ENCODE measurements at places on chromosomes 1 and 21.

DNA sequence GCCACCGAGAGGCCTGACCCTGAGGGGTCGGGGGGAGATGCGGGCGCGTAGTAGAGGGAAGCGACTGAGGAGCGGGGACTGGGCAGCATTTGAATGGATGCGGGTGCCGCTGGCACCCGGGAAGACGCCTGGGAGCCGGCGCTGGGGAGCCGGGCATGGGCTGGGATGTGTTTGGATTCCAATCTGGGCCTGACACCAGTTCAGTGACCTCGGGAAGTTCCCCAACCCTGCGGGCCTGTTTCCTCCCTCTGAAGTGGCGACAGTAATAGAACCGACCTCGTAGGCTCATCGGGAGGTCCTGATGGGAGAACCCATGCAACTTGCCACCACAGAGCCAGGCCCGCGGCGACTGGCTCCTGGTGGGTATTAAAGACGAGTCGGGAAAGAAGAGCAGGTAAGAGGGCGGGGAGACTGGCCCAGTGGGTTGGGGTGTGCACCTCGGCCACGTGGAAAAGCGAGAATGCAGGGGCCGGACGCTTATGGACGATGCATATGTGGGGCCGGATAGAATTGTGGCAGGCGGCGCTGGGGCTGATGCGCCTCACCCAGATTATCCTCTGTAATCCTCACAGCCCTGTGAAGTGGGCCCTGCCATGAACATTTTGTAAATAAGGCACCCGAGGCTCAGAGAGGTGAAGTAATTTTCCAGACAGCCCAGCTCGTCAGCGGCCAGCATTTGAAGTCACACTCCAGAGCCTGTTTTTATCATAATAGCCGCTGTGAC is 105.8 kb downstream of the SLC16A1 start:
- DNase-seq: no peak

- DNase-seq: no peak
Observed at GRCh38 chr1:11144570-11145256, 44.4 kb upstream of the ANGPTL7 start.

DNA sequence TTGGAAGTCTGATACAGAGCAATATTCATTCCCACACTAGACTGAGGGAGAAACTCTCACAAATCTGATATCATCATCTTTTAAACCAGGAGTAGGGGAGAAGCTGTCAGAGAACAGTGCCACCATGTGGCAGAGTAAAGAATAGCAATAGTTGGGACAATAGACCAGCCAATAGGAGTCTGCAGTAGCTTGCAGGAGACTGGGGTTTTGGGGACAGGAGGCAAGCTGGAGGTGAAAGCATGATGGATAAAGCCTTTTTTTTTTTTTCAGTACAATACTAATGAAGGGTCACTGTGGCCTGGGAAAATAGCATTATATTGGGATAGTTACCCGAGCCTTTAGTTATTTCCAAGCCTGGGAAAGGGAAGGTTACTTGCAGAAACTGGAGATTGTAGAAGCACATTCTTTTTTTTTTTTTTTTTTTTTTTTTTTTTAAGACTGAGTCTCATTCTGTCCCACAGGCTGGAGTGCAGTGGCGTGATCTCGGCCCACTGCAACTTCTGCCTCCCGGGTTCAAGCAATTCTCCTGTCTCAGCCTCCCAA is 120.7 kb downstream of the S1PR1 start:
- DNase-seq: peak; percentile 71

DNA sequence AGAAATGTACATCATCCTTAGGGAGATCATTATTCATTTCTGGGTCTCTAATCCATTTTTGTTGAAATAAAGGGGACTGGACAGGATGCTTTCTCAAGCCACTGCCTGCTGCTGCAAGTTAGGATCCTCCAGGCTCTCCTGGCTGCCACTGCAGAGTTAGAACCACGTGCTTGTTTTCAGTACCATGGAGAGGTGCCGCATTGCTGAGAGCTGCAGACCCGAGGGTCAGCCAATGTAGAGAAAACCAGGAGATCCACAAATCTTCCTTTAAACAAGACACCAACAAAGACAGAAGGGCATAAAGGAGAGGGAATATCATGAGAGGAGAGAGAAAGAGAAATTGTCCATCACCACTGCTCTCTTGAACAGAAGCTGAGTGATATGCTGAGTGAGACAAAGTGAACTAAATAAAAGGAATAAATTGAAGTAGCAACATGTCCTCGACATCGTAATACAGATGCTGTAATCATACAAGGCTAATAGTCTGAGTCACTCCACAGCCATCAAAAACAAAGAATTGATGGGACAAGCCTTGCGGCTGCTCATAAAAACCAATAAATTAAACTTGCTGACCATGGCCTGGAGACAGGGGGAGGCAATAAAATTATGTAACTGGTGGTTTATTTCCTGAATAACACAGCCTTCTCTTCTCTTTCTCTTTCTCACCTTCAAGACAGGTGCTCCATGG is 255.7 kb downstream of the OMA1 start:
- no peak for DNase-seq

Measured in fibroblast of gingiva (primary cell).